Stimulated activated CD8-positive, alpha-beta memory T cell treated with anti-CD3 and anti-CD28 coated beads, Interleukin-7, amount 100 ng/mL, for 48 hours (primary cell): ENCODE measurements at places on chromosomes 6 and 20.

DNA sequence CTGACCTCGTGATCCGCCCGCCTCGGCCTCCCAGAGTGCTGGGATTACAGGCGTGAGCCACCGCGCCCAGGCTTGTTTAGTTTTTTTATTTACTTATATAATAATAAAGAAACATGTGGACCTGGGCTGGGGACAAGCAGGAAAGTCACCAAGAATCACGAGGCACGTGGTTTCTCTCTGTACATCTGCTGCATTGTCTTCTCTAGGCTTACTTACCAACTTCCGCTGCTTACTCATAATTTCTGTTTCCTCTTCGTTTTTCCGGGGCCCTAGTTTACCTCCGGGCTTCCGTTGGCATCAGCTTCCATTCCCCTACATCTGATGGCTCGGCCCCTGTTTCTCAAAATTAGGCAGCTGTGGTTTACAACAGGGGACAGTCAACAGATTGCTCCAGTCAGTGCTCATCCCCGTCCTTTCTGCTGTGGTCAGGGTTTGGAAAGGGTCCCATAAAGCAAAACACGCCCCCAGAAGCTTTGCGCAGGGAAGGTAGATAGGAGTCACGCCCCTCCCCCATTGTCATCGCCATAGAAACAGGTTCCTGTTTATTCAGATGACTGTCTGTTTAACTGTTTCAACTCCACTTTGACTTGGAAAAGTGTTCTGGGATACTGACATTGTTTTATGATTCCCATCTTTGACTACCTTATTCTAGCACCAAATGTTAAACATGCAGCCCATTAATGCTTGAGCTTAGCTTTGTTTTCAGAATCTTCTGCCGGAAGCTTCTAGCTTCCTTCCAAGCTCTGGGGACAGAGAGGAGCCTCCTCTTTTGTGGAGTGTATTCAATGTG, 31.9 kb upstream of the TXLNB start:
- DNase-seq = peak; percentile 47

DNA sequence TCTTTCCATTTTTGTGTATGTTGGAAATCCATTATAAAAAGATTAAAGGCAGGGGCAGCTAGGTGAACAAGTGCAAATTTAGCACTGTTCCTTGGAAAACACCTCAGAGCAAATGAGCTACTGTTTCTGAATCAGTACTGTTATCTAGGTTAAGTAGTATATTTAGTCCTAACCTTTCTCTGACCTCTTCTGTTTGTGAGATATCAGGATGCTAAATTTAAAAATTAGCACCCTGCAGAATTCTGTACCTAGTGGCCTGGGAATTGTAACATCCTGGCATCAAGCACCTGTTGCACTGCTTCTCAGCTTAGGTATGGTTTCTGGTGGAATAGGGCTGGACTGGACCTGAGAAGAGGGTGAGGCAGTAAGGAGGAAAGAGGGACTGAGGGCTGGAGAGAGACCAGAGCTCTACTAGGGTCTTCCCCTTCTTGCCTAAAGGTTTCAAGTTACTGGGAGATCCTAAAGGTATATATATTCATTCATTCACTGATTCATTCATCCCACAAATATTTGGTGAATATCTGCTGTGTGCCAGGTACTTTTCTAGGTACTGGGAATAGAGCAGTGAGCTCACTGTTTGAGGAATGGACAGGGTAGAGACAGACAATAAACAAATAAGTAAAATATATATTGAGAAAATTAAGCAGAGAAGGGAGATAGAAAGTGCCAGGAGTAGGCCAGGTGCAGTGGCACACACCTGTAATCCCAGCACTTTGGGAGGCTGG, 5.2 kb downstream of the ZNF76 start:
- DNase-seq = no peak

DNA sequence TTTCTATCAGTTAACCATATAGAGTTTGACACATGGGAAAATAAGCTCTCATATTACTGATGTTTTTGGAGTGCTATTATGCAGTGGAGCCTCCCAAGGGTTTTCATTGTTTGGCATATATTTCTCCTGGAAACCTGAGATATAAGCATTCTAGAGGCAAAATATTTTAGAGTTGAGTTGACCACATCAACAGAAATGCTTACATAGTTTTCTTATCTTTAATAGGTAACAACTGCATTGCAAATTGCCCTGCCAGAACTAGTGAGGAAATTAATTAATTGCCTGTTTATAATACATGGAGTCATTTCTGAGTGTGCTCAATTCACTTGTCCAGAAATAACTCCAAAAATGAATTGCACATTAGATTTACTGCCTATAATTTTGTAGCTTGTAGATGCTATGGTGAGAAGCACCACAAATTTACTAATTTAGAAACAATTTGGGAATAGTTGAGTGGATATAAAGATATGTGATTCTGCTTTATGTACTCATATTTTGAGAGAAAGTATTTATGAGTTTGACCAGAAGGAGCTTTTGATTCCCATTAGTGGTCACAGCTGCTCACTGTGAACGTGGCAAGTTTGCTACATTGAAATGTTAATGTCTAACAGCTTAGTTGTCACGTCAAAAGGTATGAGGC, 288.7 kb downstream of the CD109 start:
- no peak for DNase-seq

- DNase-seq = no peak
These were observed 7.4 kb upstream of the UBR2 start for GRCh38 chr6:42556462-42556861.

- DNase-seq = no peak
These were observed 16.6 kb downstream of the SNRPC start for GRCh38 chr6:34773916-34774315.

GRCh38 chr20:14470231-14470899, 133.0 kb upstream of the FLRT3 start:
- DNase-seq = no peak

DNA sequence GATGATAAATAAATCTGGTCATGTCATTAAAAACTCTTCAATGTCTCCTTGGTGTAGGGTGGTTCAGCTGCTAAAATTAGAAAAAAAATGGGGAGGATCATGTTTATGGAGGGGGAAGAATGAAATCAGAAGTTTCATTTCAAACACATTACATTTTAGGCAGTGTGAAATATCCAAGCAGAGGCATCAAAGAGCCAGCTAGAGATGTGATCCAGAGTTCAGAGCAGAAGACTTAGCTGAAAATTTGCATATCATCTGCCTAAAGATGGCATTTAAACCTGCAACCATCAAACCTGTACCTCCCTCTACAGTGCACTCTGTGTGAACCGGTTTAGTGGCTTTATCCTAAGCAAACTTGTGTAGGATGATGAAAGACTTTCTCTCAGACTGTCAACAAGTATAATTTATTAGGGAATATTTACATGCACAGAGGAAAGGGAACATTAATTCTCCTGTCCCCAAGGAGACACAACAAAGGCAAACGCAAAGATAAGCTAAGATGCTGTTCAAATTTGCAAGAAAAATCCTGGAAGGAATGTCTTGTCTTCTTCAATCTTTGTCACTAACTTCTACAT, 84.8 kb upstream of the PLEKHG1 start:
- no peak for DNase-seq

GRCh38 chr6:164195942-164196281, 781.4 kb downstream of the QKI start:
- no peak for DNase-seq
